Body of pancreas (tissue), 4 donors: ENCODE measurements at places on chromosomes 7 and 10. TPM values are rescaled to one million over a fixed set of nuclear protein-coding genes. Genes with fewer than 3 reads are reported as not detected.

DNA sequence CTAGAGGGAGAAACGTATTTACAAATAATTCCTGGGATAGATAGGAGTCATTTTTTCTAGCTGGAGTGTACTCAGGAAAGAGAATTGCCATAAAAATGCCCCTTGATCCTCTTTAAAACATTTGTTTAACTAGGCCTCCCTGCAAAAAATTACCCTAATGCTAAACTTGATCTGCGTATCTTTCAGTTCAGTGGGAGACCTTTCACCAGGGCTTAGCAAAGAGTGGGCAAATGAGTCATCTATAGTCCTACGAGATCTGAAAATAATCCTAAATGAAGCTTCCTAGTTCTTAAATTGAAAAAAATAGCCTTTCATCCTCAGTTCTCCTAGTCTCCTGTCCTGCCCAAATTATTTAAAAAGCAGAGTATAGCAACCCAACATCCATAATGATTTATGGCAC, 198.6 kb upstream of the FRMD4A start:
- no peak for DNase-seq

DNA sequence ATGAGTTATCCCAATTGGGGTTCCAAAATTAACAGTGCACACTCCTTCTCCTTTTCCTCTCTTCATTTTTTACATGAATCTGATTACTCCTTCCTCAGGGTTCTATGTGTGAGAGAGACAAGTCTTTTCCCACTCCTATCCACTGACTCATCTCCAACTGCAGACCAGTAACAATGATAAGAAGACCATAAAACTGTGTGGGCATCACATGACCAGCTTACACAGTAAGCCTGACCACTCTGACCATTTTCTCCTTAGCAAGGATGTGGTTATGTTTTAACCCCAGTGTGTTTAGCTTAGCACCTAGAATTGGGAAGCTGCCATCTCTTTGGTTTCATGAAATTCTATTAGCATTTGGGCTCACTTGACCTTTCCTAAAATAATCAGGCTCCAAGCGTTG, 145.0 kb upstream of the CALCR start:
- DNase-seq, result no peak

- no peak for DNase-seq
Observed at GRCh38 chr10:44478040-44478439, 93.1 kb upstream of the CXCL12 start.

DNA sequence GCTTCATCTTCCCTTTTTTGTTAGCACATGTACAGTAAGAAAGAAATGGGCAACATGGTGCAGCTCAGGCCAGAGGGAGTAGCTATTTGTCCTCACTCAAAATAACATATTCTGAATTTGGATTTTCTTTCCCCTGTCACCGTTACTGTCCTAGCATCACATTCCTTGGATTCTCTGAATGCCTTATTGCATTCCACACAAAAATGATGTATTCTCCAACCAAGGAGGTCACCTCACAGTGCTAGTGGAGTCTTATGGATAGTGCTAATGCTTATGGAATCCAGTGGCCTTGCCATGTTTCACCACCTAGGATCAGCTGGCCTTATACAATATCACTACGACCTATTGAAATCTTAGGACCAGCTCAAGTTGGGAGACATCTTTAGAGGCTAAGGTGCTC, 7.2 kb downstream of the PRSS58 start:
- DNase-seq, result no peak

- DNase-seq, result no peak
Observed at GRCh38 chr10:105252911-105253310, 611.8 kb downstream of the SORCS3 start.

DNA sequence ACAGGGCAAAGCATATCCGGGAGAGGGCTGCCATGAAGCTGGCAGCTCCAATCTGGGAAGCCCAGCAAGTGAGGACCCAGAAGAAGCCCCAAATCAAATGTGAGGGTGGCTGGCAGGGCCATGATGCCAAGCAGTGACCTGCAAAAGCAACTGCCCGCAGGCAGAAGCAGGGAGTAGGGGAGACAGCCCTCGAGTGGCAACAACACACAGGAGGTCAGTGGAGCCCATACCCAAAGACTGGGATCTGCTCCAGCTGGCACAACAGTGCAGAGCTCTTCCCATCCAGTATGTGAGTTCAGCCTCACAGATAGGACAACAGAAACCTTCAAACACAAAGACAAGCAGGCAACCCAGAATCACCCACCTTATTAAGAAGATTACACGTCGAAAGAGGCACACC, 45.0 kb downstream of the GRID1 start:
- no peak for DNase-seq

DNA sequence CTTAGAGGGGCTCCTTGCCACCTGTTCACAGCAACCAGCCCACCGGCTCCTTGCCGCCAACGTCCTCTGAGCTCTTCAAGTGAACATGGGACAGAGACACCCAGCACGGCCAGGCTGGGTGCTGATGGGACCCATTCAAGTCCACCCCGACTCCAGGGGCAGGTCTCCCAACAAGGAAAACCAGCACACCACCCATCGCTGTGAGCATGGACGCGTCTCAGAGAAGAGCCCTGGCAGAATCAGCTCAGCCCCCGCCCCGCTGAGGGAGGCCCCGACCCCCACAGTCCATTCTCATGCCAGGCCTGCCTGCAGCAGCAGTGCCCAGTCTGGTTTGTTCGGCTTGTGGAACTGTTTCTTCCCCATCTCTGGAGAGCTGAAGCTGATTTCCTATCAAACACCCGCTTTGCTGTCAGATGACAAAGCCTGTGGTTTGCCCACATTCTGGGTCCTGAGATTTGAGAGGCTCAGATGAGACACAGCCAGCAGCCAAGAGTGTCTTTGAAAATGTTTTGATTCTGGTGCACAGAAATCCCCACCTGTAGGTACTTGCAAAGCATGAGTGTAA, 216.6 kb downstream of the ZMYND11 start:
- no peak for DNase-seq

DNA sequence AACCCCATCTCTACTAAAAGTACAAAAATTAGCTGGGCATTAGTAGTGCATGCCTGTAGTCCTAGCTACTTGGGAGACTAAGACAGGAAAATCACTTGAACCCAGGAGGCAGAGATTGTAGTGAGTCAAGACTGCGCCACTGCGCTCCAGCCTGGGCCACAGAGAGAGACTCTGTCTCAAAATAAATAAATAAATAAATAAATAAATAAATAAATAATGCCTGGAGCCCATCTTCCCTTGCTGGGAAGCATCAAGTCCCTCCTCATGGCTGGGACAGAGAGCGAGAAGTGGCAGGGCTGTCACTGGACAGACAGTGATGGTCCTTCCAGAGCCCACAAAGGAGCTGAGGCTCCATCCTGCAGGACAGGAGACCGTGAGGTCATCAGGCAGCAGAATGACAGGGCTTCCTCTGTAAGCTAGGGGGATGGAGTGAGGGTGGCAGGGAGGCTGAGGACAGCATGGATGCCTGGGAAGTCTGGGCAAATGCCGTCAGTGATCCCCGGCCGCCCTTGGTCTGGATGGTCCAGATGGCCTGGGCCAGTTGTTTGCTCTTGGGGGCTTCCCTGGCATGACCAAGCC, 36.4 kb upstream of the ELN start:
- DNase-seq, result no peak

- DNase-seq, result no peak
Observed at GRCh38 chr10:96153070-96153469, 23.0 kb downstream of the ZNF518A start.

DNA sequence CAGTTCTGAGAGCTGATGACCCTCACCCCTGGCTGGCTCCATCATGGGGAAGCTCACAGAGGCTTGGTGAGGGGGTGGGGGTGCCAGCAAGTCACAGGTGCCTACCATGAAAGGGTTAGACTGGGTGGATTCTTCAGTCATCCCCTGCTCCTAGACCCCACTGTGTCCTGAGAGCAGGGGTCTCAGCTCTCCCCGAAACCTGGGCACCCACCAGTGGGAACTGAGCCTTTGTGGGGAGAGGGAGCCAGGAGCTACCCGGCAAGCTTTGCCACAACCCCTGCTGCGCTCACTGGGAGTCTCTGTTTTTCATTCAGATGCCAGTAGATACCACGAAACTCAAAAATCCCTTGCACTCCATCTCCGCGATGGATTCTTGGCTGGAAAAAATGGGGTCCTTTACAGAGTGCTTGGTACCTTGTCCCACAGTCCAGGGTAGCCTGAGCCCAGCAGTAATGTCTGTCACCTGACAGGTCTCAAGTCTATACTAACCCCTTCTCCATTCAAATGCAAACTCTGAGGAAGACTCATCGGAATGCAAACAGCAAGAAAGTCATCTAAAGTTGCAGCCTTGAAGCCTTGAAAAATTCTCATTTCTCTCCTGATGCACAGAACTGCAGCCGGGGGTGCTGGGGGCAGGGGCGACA, 48.9 kb upstream of the ENO4 start:
- DNase-seq, result no peak

- peak; percentile 94 for DNase-seq
Observed at GRCh38 chr7:152436111-152436930, 518 bp upstream of the KMT2C start.

DNA sequence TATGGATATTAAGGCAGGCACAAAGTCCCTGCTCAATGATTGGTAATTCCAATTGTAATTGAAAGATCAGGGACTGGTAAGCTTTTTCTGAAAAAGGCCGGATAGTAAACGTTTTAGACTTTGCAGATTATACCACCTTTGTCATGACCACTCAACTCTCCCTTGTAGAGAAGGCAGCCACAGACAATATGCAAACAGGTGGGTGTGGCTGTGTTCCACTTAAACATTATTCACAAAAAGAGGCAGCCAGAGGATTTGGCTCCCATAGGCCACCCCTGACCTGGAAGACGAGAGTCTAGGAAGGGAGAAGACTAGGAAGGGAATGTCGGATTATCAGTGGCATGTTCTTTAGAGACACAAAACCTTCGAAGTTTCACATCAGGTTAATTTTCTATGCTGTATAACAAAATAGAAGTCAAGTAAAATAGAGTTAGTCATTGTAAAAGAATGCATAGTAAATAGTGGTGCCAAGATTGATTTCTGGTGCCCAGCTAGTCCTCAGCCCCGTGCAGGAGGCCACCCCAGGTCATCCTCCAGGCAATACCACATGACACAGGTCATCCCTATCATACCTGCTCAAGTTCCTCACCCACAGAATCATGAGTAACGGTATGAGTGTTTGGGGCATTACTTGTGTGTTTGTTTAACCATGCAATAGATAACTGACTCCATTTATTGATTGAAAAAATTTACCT, 193.8 kb downstream of the PLPP4 start:
- no peak for DNase-seq

The FBXL15 gene
- 38.6 TPM for total RNA-seq

The VAX1 gene
- not detected for total RNA-seq

The ANKRD7 gene
- total RNA-seq, result 2.6 TPM

The COL28A1 gene
- total RNA-seq, result 16.9 TPM

The METTL2B gene
- 18.1 TPM for total RNA-seq
